ENCODE measurements at places on chromosomes 1 and 21.

DNA sequence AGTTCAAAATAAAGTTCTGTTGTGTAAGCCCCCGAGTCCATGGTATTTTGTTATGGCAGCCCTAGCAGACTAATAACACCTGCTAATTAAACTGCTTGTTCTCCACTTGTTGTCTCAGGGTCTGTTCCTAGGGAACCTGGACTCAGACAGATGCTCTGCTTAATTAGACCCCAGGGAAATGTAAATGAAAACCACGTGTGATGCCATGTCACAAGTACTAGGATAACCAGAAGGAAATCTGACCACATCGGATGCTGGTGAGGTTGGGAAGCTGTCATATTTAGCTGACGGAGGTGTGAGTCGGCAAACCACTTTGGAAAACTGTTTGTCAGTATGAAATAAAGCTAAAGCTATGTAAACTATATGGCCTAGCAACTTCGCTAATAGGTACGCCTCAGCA lies 19.6 kb downstream of the EDN2 start:
- DNase-seq = no peak

DNA sequence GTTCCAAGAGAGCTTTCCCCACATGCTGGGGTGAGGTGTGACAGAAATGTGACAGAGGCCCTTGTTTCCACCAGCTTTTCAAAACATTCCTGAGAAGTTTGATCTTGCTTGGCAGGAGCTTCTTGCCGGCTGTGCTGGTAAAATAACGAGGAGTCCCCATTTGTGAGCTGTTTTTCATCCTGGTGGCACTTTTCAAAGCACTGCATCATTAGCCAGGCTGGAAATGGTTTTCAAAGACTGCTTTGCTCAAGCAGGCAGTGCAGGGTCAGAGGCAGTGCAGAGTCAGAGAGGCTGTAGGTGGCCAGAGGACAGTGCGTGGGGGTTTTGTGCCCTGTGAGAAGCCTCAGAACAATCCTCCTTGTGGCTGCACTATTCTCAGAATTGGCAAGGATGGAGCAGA lies 75.8 kb upstream of the KCNA3 start:
- DNase-seq = no peak

GRCh38 chr1:150194381-150195031 lies 41.4 kb downstream of the ANP32E start:
- DNase-seq = no peak

DNA sequence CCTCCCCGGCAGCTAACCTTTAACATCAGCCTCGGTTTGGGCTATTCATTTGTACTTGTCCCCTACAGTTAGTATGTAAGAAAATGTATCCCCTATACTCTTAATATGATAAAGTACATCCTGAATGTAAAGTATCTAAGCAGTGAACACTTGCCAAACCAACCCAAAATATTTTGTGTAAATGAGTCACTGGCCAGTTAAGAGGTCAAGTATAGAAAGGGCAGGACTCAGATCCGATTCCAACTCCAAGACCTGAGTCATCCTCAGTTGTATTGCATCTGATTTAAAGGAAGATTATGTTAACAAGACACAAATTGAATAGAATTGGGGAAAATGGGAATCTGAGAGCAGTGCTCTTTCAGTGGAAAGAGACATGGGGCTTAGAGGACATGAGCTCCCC lies 84.4 kb downstream of the CD58 start:
- no peak for DNase-seq

DNA sequence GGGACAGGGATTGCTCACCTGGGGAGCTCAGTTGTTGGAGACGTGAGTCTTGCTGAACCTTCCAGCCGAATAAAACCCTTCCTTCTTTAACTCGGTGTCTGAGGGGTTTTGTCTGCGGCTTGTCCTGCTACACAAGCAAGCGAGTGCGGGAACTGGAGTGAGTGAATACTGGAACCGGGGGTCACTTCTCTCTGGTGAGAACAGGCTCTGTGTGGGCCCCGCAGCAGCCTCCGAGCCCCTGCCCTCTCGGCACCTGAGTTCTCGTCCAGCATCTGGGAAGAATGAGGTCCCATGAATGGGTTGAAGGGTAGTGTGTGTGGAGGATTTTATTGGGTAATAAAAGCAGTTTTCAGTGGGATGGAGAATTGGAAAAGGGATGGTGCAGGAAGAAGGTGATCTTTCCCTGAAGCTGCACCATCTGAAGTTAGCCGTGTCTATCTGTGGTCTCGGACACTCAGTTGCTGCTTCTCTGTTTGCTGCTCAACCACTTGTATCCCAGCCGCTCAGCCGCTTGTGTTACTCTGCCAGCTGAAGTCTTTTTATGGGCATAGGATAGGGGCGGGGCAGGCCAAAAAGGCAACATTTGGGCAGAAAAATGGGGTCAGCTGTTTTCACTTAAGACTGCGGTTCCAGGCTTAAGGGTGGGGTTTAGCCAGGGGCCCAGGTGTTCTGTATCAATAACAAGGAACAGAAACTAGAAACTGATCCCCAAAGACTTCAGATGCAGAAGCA lies 450.6 kb upstream of the CAMK1G start:
- DNase-seq = no peak

Data from stimulated activated CD4-positive, alpha-beta T cell treated with anti-CD3 and anti-CD28 coated beads, Interleukin-1b, Interleukin-23, amount 100 ng/mL, for 1 hour (primary cell).